ENCODE measurements at places on chromosomes 5 and 9.

GRCh38 chr9:131722255-131722654 is 17.6 kb downstream of the RAPGEF1 start:
- no peak for DNase-seq

DNA sequence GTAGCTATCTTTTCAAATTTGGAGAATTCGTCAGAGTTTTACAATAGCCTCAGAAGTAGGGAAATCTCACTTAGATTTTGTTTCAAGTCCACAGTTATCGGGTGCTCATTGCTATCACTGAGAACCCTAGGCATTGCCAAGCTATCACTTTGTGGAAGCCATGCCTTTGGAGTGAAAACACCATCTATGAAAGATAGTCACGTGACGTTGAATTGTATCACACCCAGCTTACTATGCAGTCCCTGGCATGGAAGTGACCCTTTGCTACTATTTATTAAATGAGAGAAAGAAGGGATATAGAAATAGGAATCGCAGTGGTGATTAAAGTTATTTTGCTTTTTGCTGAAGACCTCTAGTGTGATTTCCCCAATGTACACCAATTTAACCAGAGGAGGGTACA is 97.2 kb downstream of the AOPEP start:
- DNase-seq, result no peak

DNA sequence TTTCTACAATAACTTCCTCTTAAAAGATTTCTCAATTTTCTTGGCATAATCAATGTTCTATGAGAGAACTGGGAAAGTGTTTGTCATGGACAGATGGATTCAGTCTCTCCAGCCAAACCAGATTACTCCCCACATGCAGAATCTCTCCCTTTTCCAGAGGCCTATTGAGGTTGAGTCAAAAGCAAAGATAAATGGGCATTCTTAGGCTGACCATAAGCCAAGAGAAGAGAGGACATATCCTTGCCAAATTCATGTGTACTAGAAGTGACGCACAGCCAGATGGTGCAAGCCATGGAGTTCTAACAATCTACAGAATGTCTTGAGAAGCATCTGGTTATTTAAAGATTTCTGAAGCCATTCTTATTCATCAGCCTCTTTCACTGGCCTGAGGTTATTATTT is 2115.0 kb downstream of the MAT2B start:
- DNase-seq, result no peak

GRCh38 chr5:93746406-93747056 is 5.1 kb upstream of the POU5F2 start:
- no peak for DNase-seq

DNA sequence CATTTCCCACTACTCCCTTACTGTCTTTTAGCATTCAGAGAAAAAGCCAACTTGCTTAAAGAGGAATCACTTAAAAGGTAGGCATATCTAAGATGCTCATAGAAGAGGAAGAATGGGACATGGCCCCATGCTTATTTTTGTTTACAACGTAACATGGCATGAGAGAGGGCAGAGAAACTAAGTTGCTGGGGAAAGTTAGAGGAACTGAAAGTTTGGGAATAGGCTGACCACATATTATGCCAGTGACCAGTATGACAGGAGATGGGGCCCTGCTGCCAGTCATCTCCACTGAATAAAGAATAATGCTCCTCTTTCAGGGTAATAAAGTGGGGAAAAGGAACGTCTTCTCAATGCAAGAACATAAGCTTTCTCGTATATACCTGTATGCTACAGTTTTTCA is 1.9 kb downstream of the PLPP6 start:
- DNase-seq, result no peak

GRCh38 chr5:127505905-127506304 is 11.5 kb upstream of the PRRC1 start:
- DNase-seq, result no peak

DNA sequence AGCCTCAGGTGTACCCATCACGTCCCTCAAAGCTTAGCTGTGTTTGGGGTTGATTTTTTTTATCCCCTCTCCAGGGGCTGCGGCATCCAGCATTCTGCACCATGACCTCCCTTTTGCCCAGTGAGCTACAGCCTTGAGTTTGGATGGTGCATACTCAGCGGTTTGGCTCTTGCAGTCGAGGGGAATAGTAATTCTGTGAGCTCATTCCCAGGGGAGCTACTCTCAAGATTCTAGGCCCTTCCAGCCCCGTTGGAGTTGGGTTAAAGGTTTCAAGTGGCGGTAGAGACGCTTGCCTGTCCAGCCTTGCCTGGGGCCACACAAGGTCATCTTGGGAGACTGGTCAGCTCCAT is 102.2 kb upstream of the SPRY4 start:
- no peak for DNase-seq

- DNase-seq, result no peak
These were observed 43.2 kb downstream of the PSMB7 start for GRCh38 chr9:124372038-124372437.

GRCh38 chr5:78760366-78760765 is 111.8 kb upstream of the LHFPL2 start:
- DNase-seq, result no peak

- DNase-seq, result no peak
These were observed 19.1 kb downstream of the LPCAT1 start for GRCh38 chr5:1504617-1505016.

GRCh38 chr5:172264815-172265395 is 18.7 kb downstream of the UBTD2 start:
- DNase-seq, result no peak

- no peak for DNase-seq
These were observed 541.0 kb downstream of the RAB3C start for GRCh38 chr5:59123595-59124561.

- DNase-seq, result no peak
These were observed 33.8 kb upstream of the RPL26L1 start for GRCh38 chr5:172925336-172925948.

DNA sequence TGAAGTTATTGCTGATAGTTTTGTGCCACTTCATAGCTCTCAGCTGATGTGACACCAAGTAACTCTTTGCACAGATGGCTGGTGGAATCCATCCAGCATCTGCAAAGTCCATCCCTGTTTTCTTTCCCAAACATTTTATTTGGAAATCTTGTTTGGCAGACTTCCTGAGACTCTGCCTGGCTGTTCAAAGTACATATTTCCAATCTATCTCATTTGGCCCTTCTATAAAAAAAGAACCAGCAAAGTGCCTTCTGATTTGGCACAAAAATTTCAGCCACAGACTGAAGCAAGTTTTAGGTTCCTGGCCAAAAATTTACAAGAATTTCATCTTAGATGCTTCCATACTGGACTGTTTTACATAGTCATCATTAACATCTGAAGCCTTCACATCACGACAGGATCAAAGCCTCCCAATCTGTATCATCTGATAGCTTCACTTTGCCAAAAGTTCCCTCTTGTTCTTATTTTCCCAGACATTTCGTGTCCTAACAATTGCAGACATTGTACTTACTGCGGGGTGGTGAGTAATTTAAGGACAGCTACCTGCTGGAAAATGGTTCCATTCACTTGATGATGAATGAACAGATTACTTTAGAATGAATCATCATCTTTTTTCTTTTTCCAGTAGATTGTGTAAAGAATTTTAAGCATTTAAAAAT is 377.3 kb downstream of the KIAA0825 start:
- no peak for DNase-seq

- DNase-seq, result no peak
These were observed 546.9 kb upstream of the C9orf72 start for GRCh38 chr9:28120184-28120583.

DNA sequence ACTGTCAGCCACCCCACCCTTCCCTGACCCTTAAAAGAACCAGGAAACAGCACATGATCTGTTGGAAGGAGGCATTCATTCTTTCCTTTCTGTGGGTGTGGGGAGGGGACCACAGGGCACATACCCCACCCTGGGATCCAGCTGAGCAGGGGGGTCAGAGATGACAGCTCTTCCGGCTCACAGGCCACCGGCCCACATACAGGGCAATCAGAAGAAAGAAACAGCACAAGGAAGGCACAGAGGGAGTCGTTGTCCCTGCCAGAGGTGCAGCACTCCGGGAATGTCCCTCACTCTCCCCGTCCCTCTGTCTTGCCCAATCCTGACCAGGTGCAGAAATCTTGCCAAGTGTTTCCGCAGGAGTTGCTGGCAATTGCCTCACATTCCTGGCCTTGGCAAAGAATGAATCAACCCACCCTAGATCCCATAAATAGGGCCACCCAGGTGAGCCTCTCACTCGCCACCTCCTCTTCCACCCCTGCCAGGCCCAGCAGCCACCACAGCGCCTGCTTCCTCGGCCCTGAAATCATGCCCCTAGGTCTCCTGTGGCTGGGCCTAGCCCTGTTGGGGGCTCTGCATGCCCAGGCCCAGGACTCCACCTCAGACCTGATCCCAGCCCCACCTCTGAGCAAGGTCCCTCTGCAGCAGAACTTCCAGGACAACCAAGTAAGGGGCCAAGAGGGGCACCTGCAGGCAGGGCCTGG is at the start of gene LCN2:
Gene LCN2 (plus strand): TSS at position 453 of the 701 bp plus-strand sequence. CDS start 73 bp downstream, at position 526.
- DNase-seq, result no peak

- no peak for DNase-seq
These were observed 746.6 kb downstream of the TAF11L14 start for GRCh38 chr5:18380729-18381362.

DNA sequence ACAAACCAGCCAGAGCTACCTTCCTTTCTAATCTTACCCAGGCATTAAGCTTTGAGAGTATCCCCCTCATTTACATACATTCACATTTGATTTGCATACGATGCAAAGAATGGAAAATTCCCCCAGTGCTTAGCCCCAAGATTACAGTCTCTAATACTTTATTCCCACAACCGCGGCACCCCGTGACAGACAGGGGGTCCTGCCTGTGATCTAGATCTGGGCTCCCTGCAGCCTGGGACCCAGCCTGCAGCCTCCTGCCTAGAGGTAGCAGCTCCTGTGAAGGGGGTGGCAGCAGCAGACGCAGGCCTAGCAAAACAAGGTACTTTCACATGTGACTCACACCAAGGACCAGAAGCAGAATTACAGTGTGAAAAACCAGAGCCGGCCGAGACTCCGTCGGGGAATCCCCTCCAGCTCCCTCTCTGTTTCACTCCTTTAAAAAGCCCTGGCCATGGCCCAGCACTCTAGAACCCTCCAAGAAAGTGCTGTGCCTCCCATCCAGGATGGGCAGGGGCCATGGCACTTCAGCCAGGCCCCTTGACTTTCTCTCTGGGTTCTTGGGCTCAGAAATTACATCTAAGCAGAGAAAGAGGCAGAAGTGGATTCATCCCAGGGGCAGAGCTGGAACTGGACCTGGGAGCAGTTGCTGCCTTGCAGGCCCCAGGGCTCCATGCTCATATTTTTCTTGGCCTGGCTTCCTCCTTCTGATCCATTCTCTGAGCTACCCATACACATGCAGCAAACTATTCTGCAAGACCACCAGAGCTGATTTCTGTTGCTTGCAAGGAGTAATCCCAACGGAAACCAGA is 14.0 kb upstream of the TCF7 start:
- DNase-seq, result peak; percentile 58

DNA sequence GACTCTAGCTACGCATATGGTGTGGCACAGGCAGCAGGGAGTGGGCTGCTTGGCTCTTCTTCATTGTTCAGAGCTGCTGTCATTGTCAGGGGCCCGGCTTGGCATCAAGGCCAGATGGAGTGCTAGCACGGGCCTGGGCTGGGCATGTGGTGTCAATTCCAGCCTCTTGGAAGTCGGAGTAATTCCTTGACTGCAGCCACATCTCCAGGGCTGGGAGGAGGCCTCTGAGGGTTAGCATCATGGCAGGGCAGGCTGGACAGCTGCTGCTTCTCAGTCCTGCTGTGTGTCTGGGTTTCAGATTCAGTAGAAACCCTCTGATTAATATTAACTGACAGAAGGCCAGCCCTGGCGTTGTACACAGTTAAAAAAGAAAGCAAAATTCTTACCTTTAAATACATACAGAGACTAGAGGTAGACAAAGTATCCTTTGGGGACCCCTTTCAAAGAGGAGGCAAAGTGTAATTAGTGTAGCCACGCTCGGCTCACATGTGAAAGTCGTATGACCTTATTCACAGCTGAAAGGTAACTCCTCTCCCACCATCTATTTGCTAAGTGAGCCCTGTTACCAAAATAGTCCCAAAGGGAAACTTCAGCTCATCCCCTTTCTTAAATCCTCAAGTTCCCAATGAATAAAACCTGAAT is 126.4 kb downstream of the DOCK2 start:
- DNase-seq, result no peak

GRCh38 chr5:165231821-165232508 is 1726.5 kb downstream of the MAT2B start:
- DNase-seq, result no peak

DNA sequence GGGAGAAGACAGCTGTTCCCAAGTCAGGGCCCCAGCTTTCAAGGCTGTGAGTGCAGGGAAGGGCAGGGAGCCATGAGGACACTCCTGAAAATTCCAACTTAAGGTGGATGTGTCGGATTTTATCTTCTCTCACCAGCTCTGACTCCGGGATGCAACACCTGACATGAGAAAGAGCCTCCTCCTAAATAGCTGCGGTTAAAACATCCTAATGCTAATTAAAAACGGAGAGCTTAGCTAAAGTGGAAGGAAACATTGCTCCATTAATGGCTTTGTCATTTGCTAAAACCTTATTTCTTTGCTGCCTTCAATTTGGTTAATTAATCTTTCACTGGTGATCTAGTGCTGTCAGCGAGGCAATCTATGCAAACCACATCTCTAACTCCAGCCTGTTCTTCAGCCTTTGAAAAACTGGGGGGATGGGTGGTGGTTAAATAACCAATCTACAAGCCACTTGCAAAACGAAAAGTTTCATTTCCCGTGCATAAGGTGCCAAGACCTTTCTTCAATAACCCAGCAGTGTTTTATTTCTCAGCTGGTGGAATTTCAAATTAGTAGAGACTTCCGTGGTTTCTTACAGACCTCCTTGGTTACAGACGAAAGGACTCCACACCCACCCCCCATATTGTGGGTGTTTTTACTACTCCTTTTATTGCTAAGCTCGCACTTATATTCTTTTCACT is 379.6 kb downstream of the MLLT3 start:
- no peak for DNase-seq
